NCI-H1417 treated with DMSO at 0.1 percent for 48 hours (cell line): ENCODE measurements at places on chromosomes 6 and 20.

DNA sequence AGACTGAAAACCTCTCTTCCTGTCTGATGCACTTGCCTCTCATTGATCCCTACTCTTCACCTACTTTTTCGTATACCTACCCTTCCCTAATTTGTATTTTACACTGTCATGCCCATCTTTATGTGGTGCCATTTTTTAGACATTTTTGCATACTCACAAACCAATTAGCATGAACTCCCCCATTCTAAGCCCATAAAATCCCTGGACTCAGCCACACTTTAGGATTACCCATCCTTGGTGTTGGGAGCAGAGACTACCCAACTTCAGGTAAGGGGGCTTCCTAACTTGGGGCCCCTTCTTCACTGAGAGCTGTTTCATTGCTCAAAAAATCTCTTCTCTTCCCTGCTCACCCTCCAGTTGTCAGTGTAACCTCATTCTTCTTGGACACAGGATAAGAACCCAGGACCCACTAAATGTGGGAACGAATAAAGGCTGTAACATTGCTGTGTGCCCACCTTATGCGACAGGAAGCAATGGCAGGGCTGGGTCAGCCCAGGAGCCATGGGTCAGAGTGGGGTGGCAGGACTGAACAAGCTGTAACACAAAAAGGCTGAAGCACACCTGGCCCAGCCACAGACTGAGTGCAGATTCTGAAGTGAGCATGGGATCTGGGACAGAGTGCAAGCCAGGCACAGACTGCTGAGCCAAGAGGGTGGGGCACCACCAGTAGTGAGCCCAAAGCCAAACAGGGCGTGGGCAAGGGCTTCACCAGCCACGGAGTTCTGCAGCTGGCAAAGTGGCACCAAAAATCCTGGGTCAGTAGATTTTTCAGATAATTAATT, 789.1 kb upstream of the HS3ST5 start:
- no peak for DNase-seq

GRCh38 chr6:108120311-108120710, 45.5 kb upstream of the NR2E1 start:
- no peak for DNase-seq

GRCh38 chr6:135540207-135540840, 42.8 kb upstream of the AHI1 start:
- no peak for DNase-seq

GRCh38 chr6:70507161-70507560, 59.6 kb upstream of the SDHAF4 start:
- DNase-seq: no peak

DNA sequence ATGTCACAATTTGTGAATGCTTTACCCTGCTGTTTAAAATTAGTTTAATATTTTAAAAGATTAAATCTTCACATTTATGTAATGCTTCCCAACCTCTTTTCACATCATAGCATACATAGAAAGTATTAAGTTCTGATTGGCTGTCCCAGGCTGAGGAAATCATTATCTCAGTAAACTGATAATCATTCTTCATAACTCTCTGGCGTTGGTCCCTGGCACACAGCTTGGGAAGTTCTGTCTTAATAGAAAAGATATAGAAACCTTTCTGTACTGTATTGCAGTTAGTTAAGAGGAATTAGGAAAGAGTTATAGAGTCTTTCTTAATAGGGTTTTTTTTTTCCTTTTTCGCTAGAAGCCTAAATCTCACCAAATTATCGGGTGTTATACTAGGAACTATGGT, 85.4 kb downstream of the CBFA2T2 start:
- no peak for DNase-seq

DNA sequence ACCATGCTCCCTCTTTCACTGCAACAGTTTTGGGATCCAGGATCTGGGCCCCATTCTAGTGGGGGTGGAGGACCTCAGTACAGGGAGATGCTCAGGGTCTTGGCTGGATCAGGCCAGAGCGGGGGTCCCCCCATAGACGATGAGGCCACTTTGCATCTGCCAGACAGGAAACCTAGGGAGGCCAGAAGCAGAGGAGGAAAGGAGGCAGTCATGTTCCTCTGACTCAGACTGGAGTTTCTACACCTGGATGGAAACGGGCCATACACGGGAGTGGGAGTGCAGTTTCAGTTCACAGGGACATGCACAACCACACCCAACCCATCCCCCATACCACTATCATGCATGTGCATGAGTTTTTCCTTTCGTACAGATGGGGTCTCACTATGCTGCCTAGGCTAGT, 3.6 kb upstream of the EMILIN3 start:
- no peak for DNase-seq
